ENCODE measurements at places on chromosomes 3 and 15.

- no peak for DNase-seq
These were observed 411.2 kb downstream of the NAALADL2 start for GRCh38 chr3:175270198-175270837.

DNA sequence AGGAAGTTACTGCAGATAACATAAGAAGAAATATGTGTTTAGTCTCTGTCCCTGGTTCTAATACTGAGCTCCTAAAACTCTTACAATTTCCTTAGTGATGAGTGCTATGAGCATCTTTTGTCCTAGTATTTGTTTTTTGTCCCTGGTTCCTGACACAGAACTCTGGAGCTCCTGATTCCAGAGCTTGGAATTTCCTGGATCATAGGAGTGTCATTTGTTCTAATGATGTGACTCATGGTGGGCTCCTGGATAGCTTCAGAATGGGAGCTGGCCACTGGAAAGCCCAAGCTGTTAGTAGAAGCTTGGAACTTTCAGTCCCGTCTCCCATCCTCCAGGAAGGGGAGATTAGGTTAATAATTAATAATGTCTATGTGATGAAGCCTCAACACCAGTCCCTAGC, 98.2 kb downstream of the CNTN6 start:
- no peak for DNase-seq

DNA sequence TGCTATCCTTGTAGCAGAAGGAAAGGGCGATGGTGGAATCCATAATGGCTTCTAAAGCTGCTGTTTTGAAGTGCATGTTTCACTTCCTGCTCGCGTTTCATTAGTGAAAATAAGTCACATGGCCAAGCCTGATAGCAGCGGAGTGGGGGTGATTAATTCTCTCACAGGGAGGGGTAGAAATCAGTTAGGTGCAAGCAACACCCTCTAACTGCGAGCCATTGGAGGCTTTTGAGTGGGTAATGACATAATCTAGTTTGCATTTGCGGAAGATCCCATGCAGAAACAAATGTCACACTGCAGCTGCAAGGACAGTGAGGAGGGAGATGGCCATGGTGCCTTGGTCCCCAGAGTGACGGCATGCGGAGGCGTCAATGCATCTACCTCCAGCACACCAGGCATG, 41.1 kb downstream of the CACNA2D3 start:
- DNase-seq, result no peak

GRCh38 chr3:128655531-128655930, 4.9 kb upstream of the RPN1 start:
- no peak for DNase-seq

DNA sequence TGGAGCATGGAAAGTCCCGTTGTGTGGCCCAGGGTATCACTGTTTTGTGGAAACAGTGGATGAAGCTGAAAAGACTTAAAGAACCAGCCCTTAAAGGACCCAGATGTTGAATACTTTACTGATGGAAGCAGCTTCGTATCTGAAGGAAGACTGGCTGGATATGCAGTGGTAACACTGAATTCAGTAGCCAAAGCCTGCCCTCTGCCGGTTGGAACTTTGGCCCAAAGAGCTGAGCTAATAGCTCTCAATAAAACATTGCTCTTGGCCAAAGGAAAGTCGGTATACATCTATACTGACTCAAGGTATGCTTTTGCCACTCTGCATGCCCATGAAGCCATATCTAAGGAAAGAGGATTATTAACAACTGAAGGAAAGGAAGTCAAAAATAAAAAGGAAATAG, 885.4 kb downstream of the PDCD6IP start:
- no peak for DNase-seq

DNA sequence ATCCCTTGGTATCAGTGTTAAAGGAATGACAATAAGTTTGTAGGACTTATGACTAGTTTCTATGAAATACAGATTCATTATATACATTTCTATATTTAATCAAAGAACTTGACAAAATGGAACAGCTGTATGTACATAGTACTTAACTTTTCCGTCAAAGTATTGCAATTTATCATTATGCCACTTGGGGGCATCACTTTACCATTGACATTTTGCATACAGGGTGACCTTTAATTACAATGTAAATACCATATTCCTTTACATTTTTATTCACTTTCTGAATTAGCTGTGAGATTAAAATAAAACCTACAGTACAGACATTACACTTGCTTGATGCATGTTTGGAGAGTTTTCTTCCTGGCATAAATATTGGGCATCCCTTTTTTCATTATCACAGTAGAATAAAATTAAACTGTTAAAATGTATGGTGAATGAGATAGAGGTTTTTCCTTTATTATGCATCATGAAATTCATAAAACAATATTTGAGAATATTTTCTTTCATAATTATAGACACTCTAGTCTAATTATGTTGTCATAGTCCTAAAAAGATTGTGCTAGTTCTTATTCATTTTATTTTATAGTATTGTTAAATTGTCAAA, 6.9 kb downstream of the NEK11 start:
- DNase-seq, result no peak

- DNase-seq, result no peak
These were observed 18.2 kb downstream of the HEG1 start for GRCh38 chr3:125037498-125038150.

DNA sequence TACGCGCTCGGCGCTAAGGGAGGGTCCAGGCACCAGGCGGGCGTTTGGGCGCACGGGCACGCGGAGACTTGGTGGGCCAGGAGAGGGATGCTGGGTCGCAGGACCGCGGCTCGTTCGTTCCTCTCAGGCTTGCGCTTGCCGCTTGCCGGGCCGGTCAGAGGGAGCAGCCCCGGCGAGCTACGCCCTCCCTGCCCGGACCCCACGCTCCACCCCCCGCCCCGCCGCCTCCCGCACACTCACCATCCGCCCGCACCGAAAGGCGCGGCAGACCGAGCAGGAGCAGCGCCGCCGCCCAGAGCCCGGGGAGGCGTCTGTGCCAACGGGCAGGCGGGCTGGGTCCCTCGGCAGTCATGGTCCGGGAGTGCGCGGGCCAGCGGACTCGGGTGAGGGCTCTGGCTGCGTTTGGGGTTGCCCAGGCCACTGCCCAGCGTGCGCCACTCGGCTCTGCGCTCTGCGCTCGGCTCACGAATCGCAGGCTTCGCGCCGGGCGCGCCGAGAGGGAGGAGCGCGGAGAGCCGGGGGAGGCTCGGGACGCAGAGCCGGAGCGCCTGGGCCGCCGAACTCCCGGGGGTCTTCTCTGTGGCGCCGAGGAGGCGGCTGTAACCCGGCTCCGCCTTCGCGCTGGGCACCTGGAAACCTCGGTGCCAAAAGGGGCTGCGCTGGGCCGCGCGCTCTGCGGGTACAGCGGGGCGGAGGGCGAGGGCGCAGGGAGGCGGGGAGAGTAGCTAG, at the start of gene SUSD5:
TSS of gene SUSD5 (minus strand) at position 365 of the 729 bp plus-strand sequence. CDS start at position 352, 13 bp downstream.
- no peak for DNase-seq

- DNase-seq, result no peak
These were observed 14.5 kb downstream of the TERB2 start for GRCh38 chr15:44971036-44971435.

DNA sequence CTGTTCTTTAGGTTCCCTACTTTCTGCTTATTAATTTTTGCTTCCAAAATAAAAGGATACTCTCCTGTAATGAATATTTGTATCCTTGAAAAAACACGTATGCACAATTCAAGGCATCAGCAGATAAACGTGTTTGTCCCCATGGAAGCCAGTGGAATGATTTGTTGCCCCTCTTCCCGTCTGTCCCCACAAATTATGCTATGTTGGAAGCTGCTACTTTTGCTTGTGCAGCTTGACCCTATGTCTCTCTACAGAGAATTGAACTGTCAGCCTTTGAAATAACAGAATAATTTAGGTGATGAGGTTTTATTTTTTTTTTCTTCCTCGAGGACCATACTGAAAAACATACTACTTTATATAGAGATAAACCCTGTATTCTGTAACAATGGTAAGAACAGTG, 401.5 kb upstream of the GOLIM4 start:
- no peak for DNase-seq

DNA sequence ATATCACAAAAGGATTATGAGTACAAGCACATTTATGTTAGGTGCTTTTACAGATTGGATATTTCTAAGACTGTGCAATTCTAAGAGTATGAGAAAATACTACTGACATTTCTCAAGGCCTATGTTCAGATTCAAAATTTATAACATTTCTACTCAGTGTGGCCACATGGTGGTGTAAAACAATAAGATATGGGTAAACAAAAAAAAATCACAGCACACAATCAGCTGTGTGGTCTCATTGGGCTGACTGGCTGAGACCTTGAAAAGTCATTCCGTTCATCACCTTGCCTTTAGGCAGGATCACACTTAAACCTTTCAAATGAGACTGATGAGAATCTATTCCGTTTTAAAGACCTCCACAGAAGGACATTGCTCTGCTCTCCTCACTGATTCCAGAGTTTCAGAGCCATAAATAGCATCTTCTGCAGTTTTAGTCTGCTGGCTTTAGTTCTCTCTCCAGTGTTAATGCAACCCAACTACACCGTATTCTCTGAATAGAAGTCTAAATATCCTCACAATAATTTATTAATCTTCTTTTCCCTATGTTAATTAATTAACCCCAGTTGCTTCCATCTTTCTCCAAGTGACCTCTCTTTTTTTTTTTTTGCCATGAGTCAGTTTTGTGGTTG, 158.2 kb downstream of the SPATA16 start:
- no peak for DNase-seq

- no peak for DNase-seq
These were observed 83.4 kb downstream of the MESD start for GRCh38 chr15:80906159-80906766.

- no peak for DNase-seq
These were observed 22.2 kb upstream of the SLC25A26 start for GRCh38 chr3:66198437-66199088.
